ENCODE measurements at places on chromosomes 3 and 15.

DNA sequence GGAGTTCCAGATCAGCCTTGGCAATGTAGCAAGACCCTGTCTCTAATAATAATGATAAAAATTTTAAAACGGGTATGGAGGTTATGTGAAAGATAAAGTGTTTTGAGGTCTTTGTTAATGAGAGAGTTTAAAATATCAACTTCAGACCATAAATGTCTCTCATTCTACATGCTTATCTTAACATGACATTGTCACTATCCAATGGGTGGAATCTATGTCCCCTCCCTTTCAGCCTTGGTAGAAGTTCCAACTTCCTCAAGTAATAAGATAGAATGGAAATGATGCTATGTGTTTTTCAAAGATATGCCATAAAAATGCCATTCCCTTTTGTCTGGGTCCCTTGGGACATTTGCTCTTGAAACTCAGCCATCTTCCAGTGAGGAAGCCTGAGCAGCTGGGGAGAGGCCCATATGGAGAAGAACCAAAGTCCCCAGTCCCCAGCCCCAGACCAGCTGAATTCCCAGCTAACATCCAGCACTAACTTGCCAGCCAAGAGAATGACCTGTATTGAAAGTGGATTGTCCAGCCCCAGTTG, 17.0 kb downstream of the RPSA start:
- DNase-seq: no peak

DNA sequence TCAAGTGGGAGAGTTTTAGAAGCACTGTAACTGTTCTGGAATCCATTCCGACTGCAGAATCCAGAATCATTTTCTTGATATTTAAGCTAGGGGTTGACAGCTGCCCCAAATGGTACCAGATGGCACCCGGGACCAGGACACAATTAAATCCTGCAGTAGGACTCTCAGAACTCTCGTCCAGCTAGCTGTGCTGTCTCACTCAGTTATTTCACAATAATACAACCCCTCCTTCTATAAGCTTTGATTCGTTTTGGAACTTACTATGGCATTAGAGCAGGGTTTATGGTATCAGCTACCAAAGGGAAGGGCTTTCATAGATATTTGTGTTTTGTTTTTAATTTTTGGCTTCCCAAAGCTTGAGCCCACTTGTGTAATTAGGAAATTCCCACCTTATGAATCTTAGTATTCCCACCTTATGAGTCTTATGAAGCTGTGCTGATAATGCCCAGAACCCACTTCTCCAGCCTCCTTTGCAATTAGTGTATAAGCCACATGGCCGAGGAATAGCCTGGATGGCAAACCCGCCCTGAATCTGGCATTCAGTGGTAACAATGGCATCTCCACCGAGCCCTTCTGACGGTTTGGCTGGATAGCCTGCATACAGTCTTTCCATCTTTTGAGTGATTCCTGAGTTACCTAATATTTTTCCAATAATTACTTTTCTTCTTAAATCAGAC, 120.1 kb downstream of the UACA start:
- DNase-seq: no peak

DNA sequence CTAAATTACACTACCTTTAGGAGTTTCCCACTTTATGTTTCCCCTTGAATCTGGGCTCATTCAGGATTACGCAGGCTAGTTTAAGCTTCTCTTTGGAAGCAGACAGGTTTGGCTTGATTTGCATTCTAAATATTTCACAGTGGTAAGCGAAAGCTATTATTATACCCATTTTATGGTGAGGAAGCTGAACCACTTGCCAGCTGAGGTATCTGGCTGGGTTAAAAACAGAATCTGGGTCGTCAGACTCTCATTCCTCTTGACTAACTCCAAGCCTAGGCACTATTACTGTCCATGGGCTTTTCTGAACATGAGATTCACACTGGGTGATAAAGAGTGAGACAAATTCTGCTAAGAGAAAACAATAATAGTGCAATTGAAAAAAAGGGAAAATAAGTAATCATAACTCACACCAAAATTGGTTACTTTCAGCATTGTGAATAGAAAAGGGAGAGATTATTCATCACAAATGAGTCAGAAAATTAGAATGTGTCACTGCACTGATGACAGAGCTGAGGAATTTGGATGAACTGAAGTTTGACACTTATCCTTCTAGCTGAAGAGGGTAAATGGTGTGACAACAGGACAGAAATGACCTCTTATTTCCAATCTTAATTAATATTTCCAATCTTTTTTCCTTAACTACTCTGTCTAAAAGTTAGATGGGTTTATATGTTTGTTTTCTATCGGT, 211.3 kb downstream of the TIGIT start:
- no peak for DNase-seq

- DNase-seq: no peak
Observed at GRCh38 chr3:106836906-106837305, 540.3 kb upstream of the CCDC54 start.

- no peak for DNase-seq
Observed at GRCh38 chr15:32853592-32853991, 135.8 kb downstream of the GREM1 start.

GRCh38 chr15:97995881-97996603, 35.5 kb downstream of the ARRDC4 start:
- DNase-seq: no peak

GRCh38 chr3:126434264-126434590, 39.5 kb downstream of the CFAP100 start:
- no peak for DNase-seq

GRCh38 chr3:52986049-52986448, 59.8 kb downstream of the SFMBT1 start:
- no peak for DNase-seq

DNA sequence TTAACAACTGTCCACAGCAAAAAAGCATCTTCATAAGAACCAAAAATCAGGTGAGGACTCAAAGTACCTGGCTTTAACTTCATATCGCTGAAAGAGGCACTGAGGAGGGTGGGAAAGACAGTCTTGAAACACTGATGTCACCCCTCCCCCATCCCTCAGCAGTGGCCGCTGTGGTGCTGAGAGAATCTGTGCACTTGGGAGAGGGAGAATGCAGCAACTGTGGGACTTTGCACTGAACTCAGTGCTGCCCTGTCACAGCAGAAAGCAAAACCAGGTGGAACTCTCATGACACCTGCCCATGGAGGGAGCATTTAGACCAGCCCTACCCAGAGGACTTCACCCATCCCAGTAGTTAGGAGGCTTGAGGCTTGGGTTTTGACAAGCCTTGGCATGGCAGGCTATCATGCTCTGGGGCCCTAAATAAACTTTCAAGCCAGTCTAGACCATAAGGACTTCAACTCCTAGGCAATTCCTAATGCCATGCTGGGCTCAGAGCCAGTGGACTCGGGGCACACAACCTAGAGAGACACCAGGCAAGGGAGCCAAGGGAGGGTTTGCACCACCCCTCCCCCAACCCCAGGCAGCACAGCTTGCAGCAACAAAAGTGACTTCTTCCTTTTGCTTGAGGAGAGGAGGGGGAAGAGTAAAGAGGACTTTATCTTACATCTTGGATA, 6.1 kb upstream of the ZSCAN2 start:
- no peak for DNase-seq

GRCh38 chr3:100647657-100648056, 38.3 kb downstream of the ADGRG7 start:
- DNase-seq: no peak

DNA sequence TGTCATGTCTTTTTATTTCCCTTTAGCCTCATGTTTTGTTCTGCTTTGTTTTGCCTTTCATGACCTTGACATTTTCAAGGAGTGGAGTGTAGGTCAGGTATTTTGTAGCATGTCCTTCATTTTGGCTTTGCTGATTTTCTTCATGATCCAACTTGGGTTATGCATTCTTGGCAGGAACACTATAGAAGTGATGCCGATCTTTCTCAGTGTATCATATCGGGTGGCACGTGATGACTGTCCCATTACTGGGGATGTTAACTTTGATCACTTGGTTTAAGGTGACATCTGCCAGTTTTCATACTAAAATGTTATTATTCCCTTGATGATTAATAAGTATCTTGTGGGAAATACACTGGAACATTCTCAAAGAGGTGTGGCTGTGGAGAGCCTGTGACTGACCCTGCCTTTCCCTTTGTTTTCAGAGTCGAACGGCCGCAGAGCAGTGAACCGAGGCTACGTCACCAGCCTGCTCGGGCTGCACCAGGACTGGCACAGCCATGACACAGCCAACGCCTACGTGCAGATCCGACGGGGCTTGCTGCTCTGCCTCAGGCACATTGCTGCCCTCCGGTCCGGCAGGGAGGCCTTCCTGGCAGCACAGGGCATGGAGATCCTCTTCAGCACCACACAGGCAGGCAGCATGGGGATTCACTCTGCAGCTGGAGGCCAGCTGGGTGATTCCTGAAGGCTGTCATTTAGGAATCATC, 167.7 kb downstream of the AGBL1 start:
- no peak for DNase-seq

DNA sequence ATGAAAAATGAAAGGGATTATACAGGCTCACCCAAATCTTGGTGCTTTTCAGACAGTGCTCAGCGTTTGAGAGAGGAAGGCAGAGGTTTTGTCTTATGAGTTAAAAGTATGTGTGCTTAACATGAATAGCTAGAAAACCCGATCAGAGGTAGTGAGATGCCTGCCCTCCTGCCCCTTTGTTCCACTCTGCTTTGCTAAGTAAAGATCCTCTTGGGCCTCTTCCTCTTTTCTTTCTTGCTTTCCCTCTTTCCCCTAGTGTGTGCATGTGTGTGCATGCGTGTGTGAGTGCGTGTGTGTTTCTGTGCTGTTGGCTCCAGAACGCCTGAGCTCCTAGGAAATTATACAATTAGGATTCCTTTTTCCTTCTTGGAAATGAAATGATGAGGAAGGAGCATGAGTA, 261.3 kb upstream of the NR2E3 start:
- DNase-seq: no peak

Data from D721Med (cell line).